ENCODE measurements at places on chromosomes 1 and 21.

- DNase-seq: no peak
These were observed 1.7 kb downstream of the FAM78B start for GRCh38 chr1:166164995-166165660.

GRCh38 chr1:25104932-25105561 lies 127.3 kb downstream of the SYF2 start:
- no peak for DNase-seq

DNA sequence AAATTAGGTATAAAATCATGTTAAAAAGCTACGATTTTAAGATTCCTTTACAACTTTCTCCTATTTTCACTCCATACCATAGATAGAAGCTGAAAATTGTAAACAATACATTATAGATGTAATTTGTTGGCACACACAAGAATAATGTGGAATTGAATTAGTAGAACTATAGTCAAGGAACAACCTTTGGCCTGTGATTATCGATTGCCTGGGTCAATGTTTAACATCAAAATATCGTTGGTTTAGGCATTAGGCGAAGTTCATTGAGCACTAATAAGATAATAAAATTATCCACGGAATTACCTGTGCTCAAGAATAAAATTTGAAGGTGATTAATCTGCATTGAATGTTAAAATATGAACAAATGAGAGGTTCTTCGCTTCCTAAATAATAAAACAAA lies 455.1 kb upstream of the ZP4 start:
- DNase-seq: no peak

DNA sequence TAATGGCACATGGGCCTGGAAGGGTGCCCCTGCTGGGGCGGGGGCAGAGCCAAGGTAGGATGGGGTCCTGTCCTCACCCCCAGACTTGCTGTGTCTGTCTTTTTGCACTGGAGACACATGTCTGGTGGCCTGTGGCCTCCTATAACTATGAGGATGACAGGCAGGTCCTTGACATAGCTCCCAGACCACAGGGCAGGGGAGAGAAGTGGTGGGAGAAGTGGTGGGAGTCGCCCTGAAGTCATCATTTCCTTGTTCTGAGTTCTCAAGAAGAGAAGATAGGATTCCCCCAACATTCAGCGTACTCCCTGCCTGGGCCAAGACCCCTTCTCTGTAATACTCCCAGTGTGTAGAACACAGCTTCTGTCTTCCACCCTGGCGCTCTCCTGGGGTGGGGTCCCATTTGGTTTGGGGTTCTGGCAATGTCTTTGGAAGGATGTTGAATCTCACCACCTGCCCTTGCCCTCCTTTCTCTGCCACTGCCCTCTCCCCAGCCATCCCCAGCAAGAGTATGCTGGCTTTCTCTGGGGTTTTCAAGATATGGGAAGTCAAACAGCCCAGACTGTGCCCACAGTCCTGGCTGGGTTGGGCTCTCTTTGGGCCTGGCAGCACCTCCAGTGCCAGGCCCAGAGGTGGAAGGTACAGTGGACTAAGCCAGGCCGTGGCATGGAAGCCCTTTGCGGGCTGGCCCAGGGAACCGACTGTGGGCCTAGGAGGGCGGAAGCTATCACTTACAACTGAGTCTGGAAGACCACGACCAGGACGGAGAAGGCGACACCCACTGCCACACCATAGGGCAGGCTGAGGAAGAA lies 19.4 kb downstream of the SLC26A9 start:
- DNase-seq: no peak

- no peak for DNase-seq
These were observed 97.9 kb upstream of the KIF26B start for GRCh38 chr1:245056913-245057312.

GRCh38 chr21:17576080-17576835 lies 36.4 kb downstream of the BTG3 start:
- no peak for DNase-seq

DNA sequence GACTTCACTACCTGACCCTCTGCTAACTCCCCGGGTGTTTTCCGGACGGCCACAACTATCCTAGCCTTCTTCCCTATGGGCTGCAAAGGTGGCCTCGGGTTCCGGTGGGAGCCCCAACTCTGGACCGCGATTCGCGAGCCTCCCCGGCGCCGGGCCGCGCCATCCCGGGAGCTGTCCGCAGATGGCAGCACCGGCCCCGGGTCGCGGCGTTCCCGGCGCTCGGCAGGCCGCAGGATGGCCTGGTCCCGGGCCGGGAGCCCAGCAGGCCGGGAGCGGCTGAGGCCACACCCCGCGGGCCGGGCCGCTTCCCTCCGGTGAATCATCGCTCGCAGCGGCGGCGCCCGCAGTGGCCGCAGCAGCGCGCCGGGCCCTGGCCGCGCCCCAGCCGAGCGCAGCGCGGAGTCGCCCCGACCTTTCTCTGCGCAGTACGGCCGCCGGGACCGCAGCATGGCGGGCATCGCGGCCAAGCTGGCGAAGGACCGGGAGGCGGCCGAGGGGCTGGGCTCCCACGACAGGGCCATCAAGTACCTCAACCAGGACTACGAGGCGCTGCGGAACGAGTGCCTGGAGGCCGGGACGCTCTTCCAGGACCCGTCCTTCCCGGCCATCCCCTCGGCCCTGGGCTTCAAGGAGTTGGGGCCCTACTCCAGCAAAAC lies at the start of gene CAPN2:
TSS of gene CAPN2 (plus strand) at position 346 of the 656 bp plus-strand sequence. CDS start at position 448, 102 bp downstream.
- peak; percentile 76 for DNase-seq

DNA sequence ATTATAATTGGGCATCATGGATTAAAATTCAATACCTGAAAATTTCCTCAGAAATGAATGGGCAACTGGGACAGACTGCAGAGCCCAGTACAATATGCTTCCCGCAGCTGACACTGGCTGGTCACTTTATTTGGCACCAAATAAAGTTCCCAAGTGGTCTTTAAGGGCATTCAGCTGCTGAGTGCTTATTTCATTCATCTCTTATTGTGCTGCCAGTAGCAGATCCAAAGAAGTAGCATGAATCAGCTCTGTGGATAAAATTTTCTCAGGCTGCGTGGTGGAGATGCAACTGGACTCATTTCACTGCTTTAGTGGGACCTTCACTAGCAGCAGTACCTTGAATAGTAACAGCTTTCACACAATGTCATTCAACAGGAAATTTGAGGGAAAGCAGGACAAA lies 226.3 kb upstream of the ADGRL2 start:
- no peak for DNase-seq

DNA sequence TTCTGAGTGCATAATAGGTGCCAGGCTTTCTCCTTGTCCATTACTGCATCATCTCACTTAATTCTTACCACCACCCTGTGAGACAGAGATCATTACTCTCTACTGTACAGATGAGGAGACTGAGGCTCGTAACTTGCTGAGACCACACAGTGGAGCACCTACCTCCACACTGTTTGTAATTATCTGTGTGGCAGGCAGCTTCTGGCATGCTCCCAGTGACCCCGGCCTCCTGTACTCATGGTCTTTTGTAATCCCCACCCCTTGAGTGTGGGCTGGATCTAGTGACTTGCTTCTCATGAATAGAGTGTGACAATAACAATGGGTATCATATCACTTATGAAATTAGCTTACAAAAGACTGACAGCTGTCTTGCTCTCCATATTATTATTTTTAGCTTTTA lies 407.3 kb downstream of the MATN1 start:
- DNase-seq: no peak

DNA sequence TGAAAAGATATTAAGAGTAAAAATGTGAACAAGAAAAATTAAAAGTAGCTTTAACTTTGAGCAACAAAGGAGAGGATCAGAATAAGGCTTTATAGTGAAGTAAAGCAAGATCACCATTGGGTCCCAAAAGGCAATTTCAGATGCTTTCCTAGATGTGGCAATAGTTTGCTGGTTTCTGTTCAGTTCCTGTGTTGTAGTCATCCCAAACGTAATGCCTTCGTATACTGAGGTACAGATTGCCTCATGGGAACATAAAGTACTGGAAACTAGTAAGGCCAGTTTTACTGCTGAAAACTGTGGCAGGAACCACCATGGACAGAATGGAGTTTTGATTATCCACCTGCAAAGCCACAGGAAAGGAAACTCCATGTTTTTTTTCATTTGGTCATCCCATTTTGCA lies 283.5 kb upstream of the SGIP1 start:
- DNase-seq: no peak

GRCh38 chr1:67393240-67393639 lies 37.0 kb downstream of the SERBP1 start:
- no peak for DNase-seq

GRCh38 chr21:43942621-43943020 lies 69.5 kb upstream of the TRAPPC10 start:
- no peak for DNase-seq

DNA sequence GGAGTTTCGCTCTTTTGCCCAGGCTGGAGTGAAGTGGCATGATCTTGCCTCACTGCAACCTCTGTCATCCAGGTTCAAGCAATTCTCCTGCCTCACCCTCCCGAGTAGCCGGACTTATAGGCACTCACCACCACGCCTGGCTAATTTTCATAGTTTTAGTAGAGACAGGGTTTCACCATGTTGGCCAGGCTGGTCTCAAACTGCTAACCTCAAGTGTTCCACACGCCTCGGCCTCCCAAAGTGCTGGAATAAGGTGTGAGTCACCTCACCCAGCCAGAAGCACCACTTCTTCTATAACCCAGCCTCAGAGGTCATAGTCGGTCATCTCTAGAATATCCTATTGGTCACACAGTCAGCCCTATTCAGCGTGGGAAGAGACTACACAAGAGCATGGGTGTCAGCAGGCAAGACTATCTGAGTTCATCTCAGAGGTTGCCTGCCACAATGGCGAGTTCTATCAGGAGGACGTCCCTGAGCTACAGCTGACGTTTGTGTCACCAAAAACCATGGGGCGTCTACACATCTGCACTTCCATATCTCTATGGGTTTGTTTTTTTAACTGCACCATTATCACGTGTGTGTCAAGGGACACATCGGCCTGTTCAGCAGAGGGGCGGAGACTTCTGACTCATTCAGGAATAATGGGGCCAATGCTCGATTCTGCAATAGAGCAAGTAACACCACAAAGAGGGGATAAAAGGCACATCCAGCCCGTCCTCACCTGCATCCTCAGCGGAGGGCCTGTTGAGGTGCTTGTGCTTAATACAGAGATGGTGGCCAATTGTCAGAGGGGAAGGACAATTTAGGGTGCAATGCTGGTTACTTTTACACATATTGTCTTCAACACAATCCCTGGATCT lies 256.3 kb upstream of the IRF2BP2 start:
- no peak for DNase-seq

DNA sequence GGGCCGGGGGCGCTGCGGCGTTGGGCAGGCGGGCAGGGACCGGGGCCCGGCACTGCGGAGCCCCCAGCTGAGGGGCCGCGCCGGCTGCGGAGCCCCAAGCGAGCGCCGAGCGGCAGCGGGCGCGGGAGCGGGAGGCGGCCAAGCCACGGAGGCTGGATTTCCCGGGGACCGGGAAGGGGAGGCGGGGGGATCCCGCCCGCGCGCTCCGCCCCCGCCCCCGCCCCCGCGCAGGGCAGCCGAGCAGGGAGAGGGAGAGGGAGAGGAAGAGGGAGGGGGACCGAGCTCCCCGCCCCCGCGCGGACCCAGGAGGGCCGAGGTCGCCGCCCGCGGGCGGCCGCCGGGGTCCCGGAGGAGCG lies at the start of gene DLGAP3:
TSS of gene DLGAP3 (minus strand) at position 154 of the 356 bp plus-strand sequence. CDS start 24,267 bp downstream, outside the sequence.
- no peak for DNase-seq

DNA sequence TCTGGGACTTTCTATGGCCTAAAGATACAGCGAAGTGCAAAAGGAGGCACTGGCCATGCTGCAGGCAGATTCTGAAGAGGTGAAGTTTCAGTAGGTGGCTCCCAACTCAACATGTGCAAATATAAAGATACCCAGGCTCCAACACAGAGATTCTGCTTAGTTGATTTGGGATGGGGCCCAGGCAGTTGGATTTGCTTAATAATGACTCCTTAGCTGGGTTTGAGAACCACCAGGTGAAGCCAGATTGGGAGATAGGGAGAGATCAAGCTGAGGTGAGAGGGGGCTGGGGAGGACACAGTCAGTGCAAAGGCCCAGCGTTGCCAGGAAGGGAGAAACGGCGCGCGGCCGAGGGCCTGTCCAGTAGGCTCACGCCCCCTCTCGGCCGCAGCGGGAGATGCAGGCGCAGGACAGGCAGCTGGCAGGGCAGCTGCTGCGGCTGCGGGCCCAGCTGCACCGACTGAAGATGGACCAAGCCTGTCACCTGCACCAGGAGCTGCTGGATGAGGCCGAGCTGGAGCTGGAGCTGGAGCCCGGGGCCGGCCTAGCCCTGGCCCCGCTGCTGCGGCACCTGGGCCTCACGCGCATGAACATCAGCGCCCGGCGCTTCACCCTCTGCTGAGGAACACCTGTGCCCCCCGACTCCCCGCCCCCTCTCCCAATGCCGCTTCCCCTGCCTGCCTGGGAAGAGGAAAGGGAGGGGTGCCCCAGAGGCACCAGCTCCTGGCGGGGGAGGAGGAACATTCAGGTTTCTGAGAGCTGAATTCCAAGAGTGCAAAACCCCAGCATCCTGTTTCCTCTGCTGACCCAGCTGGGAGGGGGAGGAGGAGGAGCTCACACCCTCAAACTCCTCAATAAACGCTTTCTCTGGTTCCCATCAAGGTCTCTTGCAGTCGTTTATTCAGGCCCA lies 1.2 kb downstream of the FAM167B start:
- no peak for DNase-seq

- no peak for DNase-seq
These were observed 536.4 kb downstream of the DPYD start for GRCh38 chr1:97384294-97384968.

GRCh38 chr1:167223144-167224103 lies 2.7 kb downstream of the POU2F1 start:
- DNase-seq: no peak

- no peak for DNase-seq
These were observed 21.7 kb upstream of the FAAH start for GRCh38 chr1:46372431-46372830.

GRCh38 chr21:44011579-44012473 lies at the start of gene TRAPPC10:
Gene TRAPPC10 (plus strand): TSS chr21:44012309. CDS start chr21:44012494, 185 bp downstream.
- DNase-seq: peak; percentile 89

- no peak for DNase-seq
These were observed 61.9 kb downstream of the GPATCH2 start for GRCh38 chr1:217569021-217569420.

DNA sequence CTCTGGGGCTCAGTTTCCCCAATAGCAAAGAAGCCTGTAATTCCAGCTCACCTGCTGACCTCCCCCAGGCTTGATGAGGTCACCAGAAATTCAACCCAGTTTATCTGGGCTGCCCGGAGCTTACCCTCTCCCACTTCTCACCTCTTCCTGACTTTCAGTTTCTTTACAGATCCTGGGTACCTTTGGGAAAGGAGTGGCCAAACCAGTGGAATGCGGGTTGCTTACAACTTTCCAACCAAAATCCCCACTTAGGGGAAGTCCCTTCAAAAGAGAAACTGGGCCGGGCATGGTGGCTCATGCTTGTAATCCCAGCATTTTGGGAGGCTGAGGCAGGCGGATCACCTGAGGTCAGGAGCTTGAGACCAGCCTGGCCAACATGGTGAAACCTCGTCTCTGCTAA lies 5.9 kb upstream of the MARCKSL1 start:
- DNase-seq: no peak

GRCh38 chr21:39105836-39106235 lies 77.4 kb downstream of the PSMG1 start:
- no peak for DNase-seq

Measured in amniotic stem cell (primary cell).